Small intestine (tissue), 16 donors: ENCODE measurements at places on chromosomes 11 and 22. TPM values are rescaled to one million over a fixed set of nuclear protein-coding genes. Genes with fewer than 3 reads are reported as not detected.

TANGO2 gene
- 16.5 TPM for polyA plus RNA-seq

DNA sequence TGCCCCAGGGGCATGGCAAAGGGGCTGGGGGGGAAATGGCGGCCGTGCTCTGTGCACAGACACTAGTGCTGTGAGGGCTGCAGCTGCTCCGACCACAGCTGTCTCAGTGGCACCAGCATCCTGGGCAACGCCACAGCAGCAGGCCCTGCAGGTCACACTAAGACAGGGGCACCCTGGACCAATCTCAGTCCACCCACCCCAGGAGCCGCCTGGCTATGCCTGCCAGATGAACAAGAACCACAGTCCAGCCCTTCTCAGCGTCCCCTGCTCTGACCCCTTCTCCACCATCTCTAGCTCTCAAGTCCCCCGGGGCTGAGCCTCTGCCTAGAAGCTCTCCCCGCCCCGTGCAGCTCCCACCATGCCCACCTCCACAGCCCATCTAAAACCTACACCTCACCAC, 16.5 kb downstream of the TUBGCP6 start:
- H3K27me3 ChIP-seq: no peaks in the 10 kb centered on the region
- peaks cover 18% of the 10 kb centered on the region for H3K36me3 ChIP-seq
- no peaks in the 10 kb centered on the region for H3K4me1 ChIP-seq
- H3K4me3 ChIP-seq: no peak overlapping the region
- no peak for DNase-seq

- no peaks in the 10 kb centered on the region for H3K36me3 ChIP-seq
- H3K27me3 ChIP-seq: no peaks in the 10 kb centered on the region
- no peak for DNase-seq
Measured at GRCh38 chr11:22556381-22556780, 69.2 kb downstream of the FANCF start.

- H3K27me3 ChIP-seq: no peaks in the 10 kb centered on the region
- no peak overlapping the region for H3K4me3 ChIP-seq
- H3K27ac ChIP-seq: no peak overlapping the region
- no peaks in the 10 kb centered on the region for H3K36me3 ChIP-seq
- DNase-seq: no peak
Measured at GRCh38 chr11:124930799-124931198, 5.0 kb downstream of the HEPACAM start.

DNA sequence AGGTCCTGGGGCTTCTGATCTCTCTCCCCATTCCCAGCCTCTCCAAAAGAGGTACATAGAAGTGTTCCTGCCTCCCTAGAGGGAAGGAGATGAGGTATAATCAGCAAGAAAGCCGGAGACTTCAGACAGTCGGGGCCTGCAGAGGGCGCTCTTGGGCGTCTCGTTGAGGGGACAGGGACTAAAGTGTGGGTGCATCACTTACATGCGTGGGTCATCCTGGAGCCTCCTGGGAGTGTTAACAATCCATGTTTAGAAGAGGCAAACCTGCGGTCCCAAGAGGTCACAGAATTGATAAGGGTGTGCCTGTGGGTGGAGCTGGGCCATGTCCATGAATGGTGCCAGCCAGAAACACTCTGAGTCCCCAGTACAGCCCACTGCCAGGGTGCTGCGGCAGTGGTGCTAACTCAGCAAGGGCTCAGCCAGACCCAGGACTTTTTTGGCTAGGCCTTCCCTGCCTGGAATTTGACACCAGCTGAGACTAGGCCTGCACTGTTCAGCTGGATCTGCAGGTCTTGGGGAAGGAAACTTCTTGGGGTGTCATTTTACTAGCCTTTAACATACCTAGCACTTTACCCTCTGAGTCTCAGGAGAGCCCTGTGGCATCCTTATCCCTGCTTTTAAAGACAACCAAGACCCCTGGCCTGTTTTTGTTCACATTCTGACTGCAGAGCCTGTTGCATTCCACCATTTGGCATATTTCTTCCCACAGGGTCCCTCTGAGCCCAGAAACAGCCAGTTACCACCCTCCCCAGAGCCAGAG, 5.5 kb downstream of the YDJC start:
- H3K27me3 ChIP-seq: no peaks in the 10 kb centered on the region
- peaks cover 12% of the 10 kb centered on the region for H3K4me1 ChIP-seq
- H3K4me3 ChIP-seq: no peak overlapping the region
- peak; percentile 32 for DNase-seq

DNA sequence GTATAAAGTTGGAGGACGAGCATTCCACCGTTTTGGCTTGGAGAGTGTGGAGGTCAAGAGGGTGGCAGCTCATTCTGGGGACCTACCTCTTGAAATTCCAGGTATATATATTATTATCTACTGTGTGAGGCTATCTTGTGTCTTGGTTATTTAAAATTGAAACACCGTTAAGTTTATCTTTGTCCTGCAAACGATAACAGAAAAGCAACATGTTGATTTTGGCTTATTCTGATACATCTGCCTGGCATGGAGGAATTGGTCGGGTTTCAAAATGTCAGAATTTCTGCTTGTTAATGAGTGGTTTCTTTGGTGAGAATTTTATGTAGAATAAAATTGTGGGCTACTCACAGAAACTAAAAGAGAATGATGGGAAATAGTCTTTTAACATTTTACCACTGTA, 54.4 kb downstream of the SVIP start:
- DNase-seq: no peak
- no peaks in the 10 kb centered on the region for H3K4me1 ChIP-seq
- H3K27me3 ChIP-seq: no peaks in the 10 kb centered on the region
- H3K36me3 ChIP-seq: no peaks in the 10 kb centered on the region
- H3K27ac ChIP-seq: no peak overlapping the region

DNA sequence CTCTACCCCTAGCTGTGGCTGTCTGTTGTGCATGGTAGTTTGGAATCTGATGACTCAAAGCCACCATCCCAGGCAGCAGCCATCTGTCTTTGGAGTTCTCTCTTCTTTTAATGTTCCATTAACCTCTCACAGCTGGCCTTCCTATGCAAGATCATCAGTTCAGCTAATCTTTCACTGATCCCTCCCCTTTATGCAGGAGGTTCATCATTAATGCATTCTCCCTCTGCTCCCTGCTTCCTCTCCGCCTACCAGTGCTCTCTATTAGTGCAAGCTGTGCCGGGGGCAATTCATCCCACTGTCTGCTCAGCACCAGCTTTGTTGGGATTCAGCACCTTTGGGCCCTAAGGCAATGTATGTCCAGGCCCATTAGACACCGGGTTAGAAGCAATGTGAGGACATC, 413.0 kb upstream of the LRRC4C start:
- no peaks in the 10 kb centered on the region for H3K27me3 ChIP-seq
- H3K4me3 ChIP-seq: no peak overlapping the region
- no peaks in the 10 kb centered on the region for H3K36me3 ChIP-seq
- no peaks in the 10 kb centered on the region for H3K4me1 ChIP-seq
- H3K27ac ChIP-seq: no peak overlapping the region

DNA sequence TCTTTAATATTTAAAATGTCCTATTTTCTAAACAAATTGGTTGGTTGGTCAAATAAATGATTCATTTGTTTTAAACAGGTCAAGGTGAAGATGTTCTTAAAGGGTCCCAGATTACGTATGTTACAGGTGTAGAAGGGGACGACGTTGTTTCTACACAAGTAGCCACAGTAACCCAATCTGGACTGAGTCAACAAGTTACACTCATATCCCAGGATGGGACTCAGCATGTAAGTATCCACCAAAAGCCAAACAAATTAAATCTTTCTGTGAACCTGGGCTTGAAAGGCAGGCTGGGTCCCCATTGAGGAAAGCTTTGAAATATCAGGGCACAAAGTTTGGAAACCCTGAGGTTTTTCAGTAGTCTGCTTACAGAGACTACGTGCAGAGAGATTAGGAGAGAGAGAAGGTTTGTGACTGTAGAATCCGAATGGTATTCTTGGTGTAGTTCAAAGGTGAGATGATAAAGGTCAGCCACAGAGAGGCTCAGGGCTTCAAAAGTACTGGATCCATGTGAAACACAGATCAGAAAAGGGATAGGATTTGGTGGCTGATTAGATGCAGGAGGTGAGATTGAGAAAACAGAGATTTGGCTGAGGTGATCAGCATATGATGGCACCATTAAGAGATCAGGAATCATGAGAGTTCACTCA, 51.7 kb downstream of the ZNF143 start:
- DNase-seq: peak; percentile 6
- H3K27ac ChIP-seq: peak overlapping the region; percentile 52
- H3K36me3 ChIP-seq: peaks cover 4% of the 10 kb centered on the region
- H3K4me1 ChIP-seq: peaks cover 3% of the 10 kb centered on the region
- H3K27me3 ChIP-seq: no peaks in the 10 kb centered on the region

SERPINH1 gene
- polyA plus RNA-seq: 8.1 TPM

DNA sequence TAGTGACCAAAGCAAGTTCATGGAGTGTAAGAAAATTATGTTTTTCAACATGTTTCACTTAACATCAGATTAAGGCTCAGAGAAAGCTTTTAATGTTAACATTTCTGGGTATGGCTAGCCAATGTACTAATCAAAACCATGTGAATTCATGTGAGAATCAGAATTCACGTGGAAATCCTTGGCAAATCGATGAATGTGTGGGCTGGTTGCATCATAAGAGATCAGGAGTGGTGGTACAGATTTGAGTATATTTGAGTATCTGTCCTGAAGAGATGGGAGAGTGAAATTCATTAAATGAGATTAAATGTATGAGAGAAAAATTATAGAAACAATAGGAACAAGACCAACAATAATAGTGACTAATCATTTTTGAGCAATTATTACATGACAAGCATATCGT, 638.6 kb upstream of the ANO5 start:
- DNase-seq: no peak
- H3K4me1 ChIP-seq: no peaks in the 10 kb centered on the region
- no peaks in the 10 kb centered on the region for H3K36me3 ChIP-seq
- H3K27me3 ChIP-seq: no peaks in the 10 kb centered on the region

TRIM49 gene
- not detected for polyA plus RNA-seq

DNA sequence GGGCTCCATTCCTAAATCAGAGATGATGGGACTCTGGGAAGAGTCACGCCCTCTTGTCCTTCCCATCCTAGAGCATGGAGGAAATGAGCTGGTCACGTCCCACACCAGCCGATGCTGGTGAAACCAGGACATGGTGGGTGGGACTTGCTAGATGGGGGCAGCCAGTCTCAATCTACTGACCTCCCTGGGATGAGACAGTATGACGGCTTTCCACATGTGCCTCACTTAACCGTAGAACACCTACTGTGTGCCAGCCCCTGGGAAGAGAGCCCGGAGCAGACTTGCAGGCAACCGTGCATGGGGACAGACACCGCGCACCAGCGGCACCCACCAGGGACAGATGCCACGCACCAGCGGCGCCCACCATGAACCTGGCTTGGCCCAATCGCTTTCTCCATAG, 3.8 kb downstream of the OSBPL5 start:
- H3K36me3 ChIP-seq: no peaks in the 10 kb centered on the region
- no peak overlapping the region for H3K4me3 ChIP-seq
- no peak overlapping the region for H3K27ac ChIP-seq
- DNase-seq: no peak
- H3K4me1 ChIP-seq: no peaks in the 10 kb centered on the region
- H3K27me3 ChIP-seq: no peaks in the 10 kb centered on the region

GRCh38 chr11:16993495-16993894, 20.7 kb downstream of the PLEKHA7 start:
- H3K27ac ChIP-seq: no peak overlapping the region
- no peaks in the 10 kb centered on the region for H3K27me3 ChIP-seq
- H3K36me3 ChIP-seq: peaks cover 60% of the 10 kb centered on the region
- H3K4me3 ChIP-seq: no peak overlapping the region

KRTAP5-8 gene
- not detected for polyA plus RNA-seq

GRCh38 chr11:46827995-46828394, 18.1 kb downstream of the CKAP5 start:
- no peaks in the 10 kb centered on the region for H3K27me3 ChIP-seq
- no peaks in the 10 kb centered on the region for H3K36me3 ChIP-seq
- no peak overlapping the region for H3K4me3 ChIP-seq

DNA sequence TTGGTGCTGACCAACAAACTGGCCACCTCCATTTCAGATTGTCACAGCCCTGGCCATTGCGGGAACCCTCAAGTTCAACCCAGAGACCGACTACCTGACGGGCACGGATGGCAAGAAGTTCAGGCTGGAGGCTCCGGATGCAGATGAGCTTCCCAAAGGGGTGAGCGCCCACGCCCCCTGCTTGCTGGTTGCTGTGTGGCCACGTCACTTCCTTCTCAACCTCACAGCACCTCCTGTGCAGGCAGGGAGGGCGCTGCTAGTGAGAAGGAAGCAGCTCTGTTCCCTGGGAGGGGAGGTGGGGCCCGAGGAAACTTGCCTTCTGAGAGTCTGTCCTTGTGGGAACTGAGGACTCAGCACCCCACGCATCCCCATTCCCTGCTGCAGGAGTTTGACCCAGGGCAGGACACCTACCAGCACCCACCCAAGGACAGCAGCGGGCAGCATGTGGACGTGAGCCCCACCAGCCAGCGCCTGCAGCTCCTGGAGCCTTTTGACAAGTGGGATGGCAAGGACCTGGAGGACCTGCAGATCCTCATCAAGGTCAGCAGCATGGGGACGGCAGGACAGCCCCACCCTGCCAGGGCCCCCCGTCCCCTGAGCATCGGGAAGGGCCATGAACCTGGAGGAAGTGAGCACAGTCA, 19.3 kb downstream of the POLR3H start:
- peaks cover 94% of the 10 kb centered on the region for H3K36me3 ChIP-seq
- peak overlapping the region; percentile 67 for H3K27ac ChIP-seq
- H3K4me3 ChIP-seq: no peak overlapping the region
- H3K4me1 ChIP-seq: peaks cover 8% of the 10 kb centered on the region
- DNase-seq: no peak

DNA sequence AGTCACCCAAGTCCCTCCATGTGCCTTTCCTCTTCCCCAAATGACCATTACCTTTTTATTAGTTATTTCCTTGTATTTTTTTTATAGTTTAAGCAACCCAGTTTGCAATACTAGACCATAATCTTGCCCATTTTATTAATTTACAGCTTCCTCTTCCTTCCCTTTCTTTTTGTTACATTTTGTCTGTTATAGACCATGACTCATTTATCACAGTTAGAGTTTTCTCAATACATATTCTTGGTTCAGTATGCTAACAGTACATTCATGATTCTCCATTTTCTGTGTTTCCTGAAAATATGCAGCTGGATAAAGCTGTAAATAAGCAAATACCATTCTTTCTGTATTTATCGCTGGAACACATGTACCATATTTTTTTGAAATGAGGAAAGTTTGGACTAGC, 376.7 kb upstream of the RAG2 start:
- no peak overlapping the region for H3K4me3 ChIP-seq
- DNase-seq: no peak
- no peak overlapping the region for H3K27ac ChIP-seq
- no peaks in the 10 kb centered on the region for H3K27me3 ChIP-seq
- H3K4me1 ChIP-seq: no peaks in the 10 kb centered on the region

- no peak for DNase-seq
- no peaks in the 10 kb centered on the region for H3K36me3 ChIP-seq
- no peak overlapping the region for H3K27ac ChIP-seq
- no peaks in the 10 kb centered on the region for H3K4me1 ChIP-seq
Measured at GRCh38 chr11:4164884-4165590, 70.4 kb downstream of the RRM1 start.

FJX1 gene
- polyA plus RNA-seq: not detected

GRCh38 chr22:36286096-36286957, 33.4 kb downstream of the APOL1 start:
- H3K27me3 ChIP-seq: no peaks in the 10 kb centered on the region
- H3K27ac ChIP-seq: no peak overlapping the region
- H3K36me3 ChIP-seq: peaks cover 83% of the 10 kb centered on the region
- no peaks in the 10 kb centered on the region for H3K4me1 ChIP-seq
